ENCODE measurements at places on chromosomes 12 and 14. TPM values are rescaled to one million over a fixed set of nuclear protein-coding genes. Genes with fewer than 3 reads are reported as not detected.

- no peak for DNase-seq
Measured at GRCh38 chr12:13104409-13104808, 942 bp upstream of the GSG1 start.

DNA sequence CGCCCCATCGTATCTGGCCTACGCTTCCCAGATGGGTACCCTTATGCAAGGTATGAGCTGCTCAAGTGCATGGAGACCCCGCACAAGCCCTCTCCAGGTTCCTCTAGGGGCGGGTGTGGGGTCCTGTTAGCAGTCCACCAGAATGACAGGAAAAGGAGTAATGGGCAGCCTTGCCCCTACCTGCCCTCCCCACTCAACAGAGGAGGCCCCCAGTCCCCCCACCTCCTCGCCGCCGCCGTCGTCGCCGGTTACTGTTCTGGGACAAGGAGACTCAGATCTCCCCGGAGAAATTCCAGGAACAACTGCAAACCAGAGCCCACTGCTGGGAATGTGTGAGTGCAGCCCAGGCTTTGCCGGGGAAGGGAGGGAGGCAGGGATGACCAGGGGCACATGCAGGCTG, 6.0 kb downstream of the REC8 start:
- DNase-seq: no peak

DNA sequence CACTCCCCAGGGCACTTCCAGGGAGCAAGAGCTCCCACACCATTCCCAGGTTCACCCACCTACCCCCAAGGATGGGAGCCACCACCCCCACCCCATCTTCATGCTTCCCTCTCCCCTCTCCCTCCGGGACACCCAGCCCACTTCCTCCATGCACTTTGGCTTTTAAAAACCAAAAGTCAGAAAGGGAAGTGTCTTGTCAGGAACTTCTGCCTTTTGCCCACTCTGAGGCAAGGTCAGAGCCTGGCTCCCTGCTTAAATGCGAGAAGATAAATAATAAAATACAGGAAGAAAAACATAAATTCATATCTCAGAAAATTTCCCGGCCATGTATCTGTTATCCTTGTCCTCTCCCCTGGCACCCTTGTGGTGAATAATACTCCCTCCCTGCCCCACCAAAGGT, 81.6 kb downstream of the PTGER2 start:
- DNase-seq: no peak

DNA sequence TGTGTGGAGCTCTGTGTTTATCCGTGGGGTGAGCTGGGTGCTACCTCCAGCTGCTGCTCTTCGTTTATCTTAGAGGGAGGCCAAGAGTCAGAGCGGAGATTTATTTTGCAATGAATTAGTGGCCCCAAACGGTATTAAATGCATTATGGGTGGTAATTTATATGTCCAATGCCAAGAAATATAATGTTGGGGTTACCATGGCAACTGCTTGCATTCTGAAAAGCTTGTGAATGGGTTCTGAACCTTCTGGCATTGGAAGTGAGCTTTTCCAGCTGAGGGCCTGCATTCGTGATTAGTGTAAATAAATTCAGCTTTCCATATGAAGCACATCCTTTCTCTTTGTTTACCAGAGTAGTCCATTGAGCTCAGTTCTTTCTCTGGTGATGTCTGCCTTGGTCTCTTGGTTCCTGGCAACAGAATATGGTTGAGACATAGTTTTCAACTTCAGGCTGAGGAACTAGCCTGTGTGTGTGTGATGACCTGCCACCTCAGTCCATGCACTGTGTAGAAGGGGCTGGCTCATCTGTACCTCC, 51.8 kb downstream of the TRAF3 start:
- DNase-seq: no peak

- no peak for DNase-seq
Measured at GRCh38 chr14:39472078-39472477, 39.8 kb upstream of the FBXO33 start.

DNA sequence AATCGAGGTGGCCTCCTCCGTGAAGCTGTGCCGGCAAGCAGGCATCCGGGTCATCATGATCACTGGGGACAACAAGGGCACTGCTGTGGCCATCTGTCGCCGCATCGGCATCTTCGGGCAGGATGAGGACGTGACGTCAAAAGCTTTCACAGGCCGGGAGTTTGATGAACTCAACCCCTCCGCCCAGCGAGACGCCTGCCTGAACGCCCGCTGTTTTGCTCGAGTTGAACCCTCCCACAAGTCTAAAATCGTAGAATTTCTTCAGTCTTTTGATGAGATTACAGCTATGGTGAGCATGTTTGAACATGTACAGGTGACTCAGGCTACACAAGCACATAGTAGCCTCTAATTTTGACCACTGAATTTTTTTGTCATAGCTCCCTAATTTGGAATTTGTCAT, 59.7 kb downstream of the ATP2A2 start:
- no peak for DNase-seq

DNA sequence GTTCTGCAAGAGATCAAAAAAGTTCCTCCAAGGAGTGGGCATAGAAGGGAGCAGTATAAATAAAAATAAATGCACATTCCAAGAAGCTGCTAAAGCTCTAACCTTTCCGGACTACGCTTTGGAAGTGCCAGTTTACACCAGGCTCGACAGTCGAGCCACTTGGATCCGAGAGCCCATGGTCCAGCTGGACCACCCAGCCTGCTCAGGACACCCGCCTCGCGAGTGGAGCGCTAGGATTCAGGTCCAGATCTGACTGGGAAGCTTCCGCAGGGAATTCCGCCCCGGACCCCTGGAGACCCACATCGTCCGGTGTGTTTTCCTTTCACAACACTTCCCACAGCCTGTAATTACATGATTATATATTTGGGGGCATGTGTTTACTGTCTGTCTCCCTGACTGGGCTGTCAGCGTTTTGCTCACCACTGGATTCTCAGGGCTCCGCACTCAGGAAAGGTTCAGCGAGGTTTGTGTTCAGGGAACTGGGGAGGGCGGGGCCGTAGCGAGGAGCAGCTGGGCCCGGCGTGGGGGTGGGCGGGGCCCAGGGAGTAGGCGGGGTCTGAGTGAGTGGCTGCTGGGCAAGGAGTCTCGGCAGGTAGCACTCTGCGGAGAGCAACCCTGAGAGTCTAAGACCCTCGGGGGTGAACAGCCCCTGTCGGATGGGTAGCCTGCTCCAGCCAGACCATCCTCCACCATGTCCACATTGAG, 52.3 kb upstream of the TMEM263 start:
- DNase-seq: peak; percentile 28

- no peak for DNase-seq
Measured at GRCh38 chr12:96235484-96235826, 41.3 kb downstream of the ELK3 start.

- DNase-seq: no peak
Measured at GRCh38 chr14:51626185-51626584, 25.5 kb upstream of the FRMD6 start.

DNA sequence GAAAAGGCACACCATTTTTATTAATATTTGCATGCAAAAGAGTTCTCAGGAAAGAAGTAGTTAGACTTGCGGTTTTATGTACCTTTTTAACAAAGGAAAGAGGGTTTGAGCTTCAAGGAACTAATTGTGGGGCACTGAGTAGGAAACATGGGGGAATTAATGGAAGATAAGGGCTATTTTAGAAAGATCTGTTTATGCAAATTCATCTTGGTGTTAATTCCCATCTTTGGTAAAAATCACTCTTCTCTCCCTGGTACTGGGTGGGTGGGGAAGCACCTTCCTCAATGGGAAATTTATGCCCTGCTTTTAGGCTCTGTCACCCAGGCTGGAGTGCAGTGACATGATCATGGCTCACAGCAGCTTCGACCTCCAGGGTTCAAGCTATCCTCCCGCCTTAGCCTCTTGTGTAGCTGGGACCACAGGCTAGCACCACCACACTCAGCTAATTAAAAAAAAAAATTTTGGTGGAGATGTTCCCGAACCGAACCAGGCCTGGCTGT, 30.1 kb upstream of the RESF1 start:
- no peak for DNase-seq

DNA sequence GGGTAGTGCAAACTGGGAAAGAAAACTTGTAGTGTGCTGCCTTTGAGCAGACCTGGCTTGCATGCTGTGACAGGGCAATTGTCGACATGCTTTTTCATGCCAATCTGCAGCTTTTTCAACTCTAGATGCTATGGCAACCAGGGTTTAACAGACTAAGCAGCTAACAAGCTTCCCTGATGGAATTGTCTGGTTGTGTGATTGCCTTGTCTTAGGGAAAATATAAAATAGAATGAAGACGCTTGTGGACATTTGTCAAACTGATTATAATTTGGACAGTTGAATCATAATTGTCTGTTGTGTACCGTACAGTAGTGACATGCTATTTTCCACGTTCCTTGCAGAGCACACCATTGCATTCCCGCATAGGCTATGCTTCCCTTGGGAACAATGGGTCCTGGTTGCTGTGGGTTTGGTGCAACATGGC, 113.0 kb downstream of the FOXG1 start:
- DNase-seq: no peak

GRCh38 chr12:64691795-64692583, 67.2 kb downstream of the GNS start:
- no peak for DNase-seq

- no peak for DNase-seq
Measured at GRCh38 chr14:77018785-77019184, 9.7 kb downstream of the IRF2BPL start.

Gene PZP
- total RNA-seq: not detected

Gene SVOP
- 0.47 TPM for total RNA-seq

Gene DPF3
- 0.27 TPM for total RNA-seq

Gene SPRYD4
- total RNA-seq: 2.5 TPM
